ENCODE measurements at places on chromosomes 5 and 9.

- H3K4me1 ChIP-seq, result no peaks in the 10 kb centered on the region
- H3K27me3 ChIP-seq, result no peaks in the 10 kb centered on the region
- H3K27ac ChIP-seq, result no peak overlapping the region
Measured at GRCh38 chr9:124358631-124359030, 56.6 kb downstream of the PSMB7 start.

DNA sequence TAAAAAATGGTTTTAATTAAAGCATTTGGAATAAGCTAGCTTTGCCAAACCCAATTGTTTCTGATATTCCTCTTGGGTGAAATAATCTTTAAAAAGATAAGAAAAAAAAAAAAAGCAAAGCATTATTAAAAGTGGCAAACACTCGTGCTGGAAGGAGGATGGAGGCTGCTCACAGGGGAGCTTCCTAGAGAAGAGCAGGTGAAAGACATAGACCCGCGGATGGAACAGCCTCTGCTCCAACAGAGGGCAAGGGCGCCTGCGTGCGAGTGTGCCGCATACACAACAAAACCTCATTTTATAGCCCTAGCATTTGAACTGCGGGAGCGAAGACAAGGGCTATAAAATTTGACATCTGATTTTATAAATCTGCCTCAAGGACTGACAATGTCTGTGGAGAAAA, 33.4 kb upstream of the SLC25A51 start:
- no peaks in the 10 kb centered on the region for H3K4me1 ChIP-seq
- H3K4me3 ChIP-seq, result no peak overlapping the region
- no peak overlapping the region for H3K27ac ChIP-seq
- H3K36me3 ChIP-seq, result no peaks in the 10 kb centered on the region
- DNase-seq, result no peak

DNA sequence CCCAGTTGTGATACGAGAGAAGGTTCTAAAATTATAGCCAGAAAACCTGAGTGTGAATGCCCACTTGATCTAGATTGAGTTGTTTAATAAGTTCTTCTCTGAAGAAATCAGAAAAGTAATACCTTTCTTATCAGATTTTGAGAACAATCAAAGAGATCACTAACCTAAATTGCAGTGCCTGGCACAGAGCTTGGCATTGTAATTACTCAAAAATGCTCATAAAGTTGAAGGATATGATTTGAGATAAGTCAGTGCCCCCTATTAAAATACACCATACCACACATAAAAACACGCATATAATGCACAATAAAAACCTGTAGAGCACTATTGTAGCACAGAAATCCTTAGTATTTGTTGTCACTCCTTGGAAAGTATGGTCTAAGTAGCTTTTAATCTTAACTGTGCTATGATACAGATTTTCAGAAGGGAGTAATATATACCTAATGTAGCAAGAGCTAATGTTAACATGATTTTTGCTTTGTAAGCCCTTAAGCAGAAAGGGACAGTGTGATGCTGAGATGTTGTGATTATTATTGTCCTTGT, 257.5 kb upstream of the CDH18 start:
- no peak overlapping the region for H3K4me3 ChIP-seq
- no peaks in the 10 kb centered on the region for H3K36me3 ChIP-seq
- H3K27ac ChIP-seq, result no peak overlapping the region

DNA sequence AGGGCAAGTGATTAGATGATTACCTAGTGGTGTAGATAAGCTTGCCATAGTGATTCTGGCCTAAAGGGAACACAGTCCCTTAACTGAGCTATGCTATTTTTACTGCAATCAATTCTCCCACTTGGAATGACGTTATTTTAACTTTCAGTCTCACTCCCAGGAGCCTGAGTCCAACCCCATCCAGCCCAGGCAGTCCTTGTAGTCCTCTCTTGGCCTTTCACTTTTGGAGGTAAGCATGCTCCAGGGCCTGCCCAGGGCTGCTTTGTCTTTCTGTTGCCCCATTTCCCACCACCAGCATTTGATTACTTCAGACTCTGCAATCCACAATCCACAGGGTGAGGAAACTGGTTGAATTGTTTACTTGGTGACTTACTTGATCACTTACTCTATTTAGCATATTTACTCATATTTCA, 233.0 kb downstream of the CD180 start:
- H3K36me3 ChIP-seq, result no peaks in the 10 kb centered on the region
- H3K27me3 ChIP-seq, result no peaks in the 10 kb centered on the region
- no peak overlapping the region for H3K4me3 ChIP-seq
- peaks cover 19% of the 10 kb centered on the region for H3K4me1 ChIP-seq

GRCh38 chr5:143182901-143183820, 220.3 kb downstream of the NR3C1 start:
- peaks cover 5% of the 10 kb centered on the region for H3K4me1 ChIP-seq
- H3K27ac ChIP-seq, result no peak overlapping the region
- no peak overlapping the region for H3K4me3 ChIP-seq

- no peaks in the 10 kb centered on the region for H3K27me3 ChIP-seq
- no peaks in the 10 kb centered on the region for H3K4me1 ChIP-seq
Measured at GRCh38 chr9:28882529-28882928, 1309.2 kb upstream of the C9orf72 start.

DNA sequence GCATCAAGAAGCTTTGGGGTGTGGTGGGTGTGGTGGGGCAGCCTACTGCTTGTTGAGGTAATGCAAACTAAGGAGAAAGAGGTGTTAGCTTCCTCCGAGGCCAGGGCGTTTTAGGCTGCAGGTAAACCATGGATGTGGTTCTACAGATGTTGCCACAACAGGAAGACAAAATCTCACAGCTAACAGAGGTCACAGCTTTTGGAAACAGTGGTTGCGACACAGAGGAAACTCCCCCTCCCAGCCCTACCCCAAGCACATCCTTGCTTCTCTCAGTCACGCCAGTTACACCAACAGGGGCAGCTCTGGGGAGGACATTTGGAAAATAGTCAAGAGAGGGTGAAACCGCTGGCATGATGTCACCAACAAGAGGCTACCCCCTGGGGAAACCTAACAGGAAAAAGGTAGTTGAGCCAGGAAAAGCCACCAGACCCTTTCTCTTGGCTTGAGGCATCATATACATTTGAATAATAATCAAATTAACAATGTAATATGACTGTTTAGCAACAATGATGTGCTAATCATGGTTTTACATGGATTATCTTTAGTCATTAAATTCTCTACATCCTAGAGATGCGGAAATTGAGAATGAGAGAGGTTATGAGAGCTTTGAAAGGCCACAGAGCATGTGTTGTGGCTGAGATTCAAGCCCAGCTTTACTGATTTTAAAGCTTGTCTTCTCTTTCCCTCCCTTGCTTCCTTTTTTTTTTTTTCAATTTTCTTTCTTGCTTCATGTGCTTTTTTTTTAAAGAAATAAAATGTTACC, 82.2 kb upstream of the IL12B start:
- H3K4me1 ChIP-seq, result no peaks in the 10 kb centered on the region
- H3K4me3 ChIP-seq, result no peak overlapping the region
- DNase-seq, result no peak
- H3K27me3 ChIP-seq, result no peaks in the 10 kb centered on the region

Data from testis (tissue), 5 donors.